Osteoblast (primary cell): ENCODE measurements at places on chromosomes 16 and 17. TPM values are rescaled to one million over a fixed set of nuclear protein-coding genes. Genes with fewer than 3 reads are reported as not detected.

PRKCB gene
- total RNA-seq, result under 0.01 TPM in 2 replicates

CFDP1 gene
- 37.7 and 41.3 TPM in 2 replicates for total RNA-seq

GPS2 gene
- total RNA-seq, result 46.9 and 48.1 TPM in 2 replicates

ANKFN1 gene
- 0.72 and 0.88 TPM in 2 replicates for total RNA-seq

CCL3 gene
- 0.29 and 0.36 TPM in 2 replicates for total RNA-seq

TUBG1 gene
- total RNA-seq, result 19.2 and 20.3 TPM in 2 replicates

TBC1D3K gene
- not detected in 2 replicates for total RNA-seq

CHRNB1 gene
- total RNA-seq, result 5.3 and 5.4 TPM in 2 replicates

ITGB3 gene
- total RNA-seq, result 31.5 and 39.8 TPM in 2 replicates

PPP1R27 gene
- not detected in 2 replicates for total RNA-seq

C17orf100 gene
- total RNA-seq, result 0.29 and 0.72 TPM in 2 replicates

TERB1 gene
- total RNA-seq, result 0.29 and 0.36 TPM in 2 replicates

- DNase-seq, result no peak
Measured at GRCh38 chr16:80417706-80418271, 123.0 kb upstream of the DYNLRB2 start.

DNA sequence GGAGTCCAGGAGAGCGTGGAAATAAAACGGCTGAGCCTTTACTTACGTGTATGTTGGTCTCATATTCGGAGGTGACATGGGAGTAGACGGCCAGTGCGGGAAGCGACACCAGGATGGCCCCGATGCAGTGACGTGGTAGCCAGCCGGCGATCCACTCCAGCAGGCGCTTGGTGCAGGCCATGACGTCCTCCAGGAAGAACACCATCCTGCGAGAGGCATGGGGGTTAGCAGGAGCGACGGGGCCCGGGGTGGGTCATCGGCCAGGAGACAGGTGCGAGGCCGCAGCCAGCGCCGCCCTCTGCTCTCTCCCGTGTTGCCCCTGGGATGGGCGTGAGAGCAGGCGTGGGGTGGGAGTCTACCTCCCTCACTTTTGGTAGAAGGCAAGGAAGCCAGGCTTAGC, 98.6 kb upstream of the CREBBP start:
- DNase-seq, result no peak

- no peak for DNase-seq
Measured at GRCh38 chr17:8955021-8955959, 10.2 kb downstream of the PIK3R5 start.

GRCh38 chr16:27474041-27474440, 72.1 kb downstream of the IL21R start:
- DNase-seq, result peak; percentile 46

DNA sequence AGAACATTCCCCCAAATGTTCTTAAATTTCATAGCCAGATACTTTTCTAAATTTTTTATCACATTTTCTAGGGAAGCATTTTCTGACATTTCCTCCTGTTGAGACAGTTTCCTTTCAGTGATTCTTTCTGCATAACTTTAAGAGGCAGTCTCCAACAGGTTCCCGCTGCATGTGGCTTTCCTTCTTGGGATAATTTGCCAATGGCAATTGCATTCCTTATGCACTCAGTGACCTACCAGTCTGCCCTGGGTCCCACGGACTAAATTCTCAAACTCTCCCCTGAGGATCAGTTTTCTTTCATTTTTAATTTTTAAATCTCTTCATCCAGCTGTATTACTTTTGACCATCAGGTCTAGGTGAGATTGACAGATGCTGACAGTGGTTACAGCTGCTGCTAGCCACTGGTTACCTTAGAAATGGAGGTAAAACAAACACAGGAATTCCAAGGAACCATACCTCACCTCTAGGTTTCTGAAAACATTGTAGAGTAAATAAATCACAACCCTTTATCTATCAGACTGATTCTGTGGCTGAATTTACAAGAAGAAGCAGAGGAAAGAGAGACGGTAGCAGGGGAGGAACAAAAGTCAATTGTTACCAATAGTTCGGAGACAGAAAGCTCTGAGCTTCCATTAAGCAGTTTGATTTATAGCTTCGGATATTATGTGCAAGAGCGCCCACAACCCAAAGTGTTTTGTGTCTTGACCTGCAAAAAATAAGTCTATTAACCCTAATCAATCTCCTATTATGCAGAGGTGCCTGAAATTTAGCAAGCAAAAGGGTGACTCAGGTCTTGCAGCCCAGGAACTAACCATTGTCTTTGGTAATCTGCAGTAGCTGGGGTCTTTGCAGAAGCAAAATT, 216.0 kb downstream of the PMP22 start:
- DNase-seq, result no peak

DNA sequence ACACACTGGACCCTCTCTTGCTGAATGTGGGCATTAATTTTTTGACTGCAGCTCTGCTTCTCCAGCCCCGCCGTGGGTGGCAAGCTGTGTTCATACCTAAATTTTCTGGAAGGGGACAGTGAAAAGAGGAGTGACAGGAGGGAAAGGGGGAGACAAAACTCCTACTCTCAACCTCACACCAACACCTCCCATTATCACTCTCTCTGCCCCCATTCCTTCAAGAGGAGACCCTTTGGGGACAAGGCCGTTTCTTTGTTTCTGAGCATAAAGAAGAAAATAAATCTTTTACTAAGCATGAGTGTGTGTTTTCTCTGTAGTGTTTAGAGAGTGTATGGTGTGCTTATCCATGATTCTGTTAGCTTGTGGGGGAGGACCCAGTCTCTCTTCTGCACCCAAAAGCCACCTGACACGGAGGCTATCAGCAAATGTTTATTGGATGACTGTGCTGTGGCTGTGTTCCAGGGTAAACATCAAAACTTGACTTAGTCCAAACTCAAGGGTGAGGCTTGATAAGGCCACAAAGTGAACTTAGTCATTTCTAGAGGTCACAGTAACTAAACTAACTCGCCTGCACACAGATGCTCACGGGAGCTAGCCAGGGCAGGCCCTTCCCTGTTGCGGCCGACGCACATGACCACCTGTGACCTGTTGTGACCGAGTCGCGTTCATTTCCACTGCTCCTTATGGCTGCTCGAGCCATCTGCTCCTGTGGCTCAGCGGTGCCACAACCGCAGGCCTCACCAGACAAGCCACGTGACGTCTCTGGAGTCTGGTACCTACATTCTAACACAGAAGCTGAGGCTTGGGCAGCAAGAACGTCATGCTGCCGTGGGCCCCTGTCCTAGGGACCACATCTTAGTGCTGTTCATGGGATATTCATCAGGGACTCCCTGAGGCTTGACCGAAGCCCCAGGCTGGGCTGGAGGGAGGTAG, 9.8 kb upstream of the MED11 start:
- peak; percentile 88 for DNase-seq

GRCh38 chr17:39651923-39652586, 13.1 kb upstream of the TCAP start:
- DNase-seq, result no peak

- no peak for DNase-seq
Measured at GRCh38 chr17:67248291-67248690, 3.3 kb upstream of the HELZ start.

GRCh38 chr17:18187821-18188761, 4.5 kb downstream of the ALKBH5 start:
- peak; percentile 94 for DNase-seq

DNA sequence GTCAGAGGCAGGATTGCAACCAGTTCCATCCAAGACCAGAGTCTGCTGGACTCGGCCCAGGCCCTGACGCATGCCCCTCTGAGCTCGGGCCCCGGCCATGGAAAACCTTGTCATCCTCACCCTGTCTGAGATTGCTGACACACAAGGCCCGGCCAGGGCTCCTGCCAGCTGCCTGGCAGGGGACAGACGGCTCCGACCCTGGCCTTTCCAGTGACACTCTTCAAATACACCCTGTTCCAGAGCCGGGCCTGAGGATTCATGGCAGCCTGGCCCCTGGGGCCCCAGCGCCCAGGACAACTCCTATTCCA, 3.2 kb upstream of the PABPN1L start:
- DNase-seq, result no peak

DNA sequence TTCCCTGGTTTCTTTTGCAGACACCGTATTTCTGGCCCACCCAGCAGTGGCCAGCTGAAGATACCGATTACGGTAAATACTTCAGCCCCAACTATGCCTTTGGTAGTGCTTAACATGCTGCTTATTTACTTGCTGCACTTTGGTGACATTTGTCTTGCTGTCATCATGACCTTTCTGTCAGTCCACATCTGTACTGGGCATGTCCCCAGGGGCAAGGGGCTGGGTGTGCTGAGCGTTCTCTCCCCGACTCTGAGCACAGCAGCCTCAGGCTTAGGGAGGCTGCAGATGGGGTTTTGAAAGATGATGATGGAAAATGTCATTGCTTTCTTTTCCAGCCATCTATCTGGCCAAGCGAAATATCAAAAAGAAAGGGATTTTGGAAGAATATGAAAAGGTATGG, 23.3 kb downstream of the RGS9 start:
- DNase-seq, result no peak

- no peak for DNase-seq
Measured at GRCh38 chr16:50741225-50741780, 583 bp upstream of the CYLD start.

GRCh38 chr17:52505601-52506000, 347.1 kb upstream of the CA10 start:
- no peak for DNase-seq

GRCh38 chr16:5041600-5042133, 7.9 kb upstream of the NAGPA start:
- peak; percentile 85 for DNase-seq

DNA sequence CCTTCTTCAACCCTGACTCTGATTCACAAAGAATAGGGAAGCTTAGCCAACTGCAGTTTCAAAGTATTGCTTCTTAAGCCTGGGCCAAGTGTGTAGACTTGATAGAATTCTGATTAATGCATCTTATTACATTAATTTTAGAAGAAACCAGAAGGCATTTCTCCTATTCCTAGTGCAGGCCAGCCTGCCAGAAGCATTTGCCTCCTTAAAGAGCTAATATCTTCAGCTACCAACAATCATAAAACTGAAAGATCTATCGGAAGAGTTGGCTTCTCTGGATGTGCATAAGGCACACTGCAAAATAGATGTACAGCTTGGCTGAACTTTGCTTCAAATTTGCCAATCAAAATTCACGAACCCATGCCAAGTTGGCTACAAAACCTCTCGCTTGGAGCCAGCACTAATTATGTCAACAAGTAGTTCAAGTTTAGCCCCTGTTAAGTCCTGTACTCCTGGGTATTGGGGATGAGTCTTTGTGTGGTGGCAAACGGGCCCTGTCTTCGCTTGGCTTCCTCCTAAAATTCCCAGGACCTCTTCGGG, 717.8 kb downstream of the WWOX start:
- no peak for DNase-seq

DNA sequence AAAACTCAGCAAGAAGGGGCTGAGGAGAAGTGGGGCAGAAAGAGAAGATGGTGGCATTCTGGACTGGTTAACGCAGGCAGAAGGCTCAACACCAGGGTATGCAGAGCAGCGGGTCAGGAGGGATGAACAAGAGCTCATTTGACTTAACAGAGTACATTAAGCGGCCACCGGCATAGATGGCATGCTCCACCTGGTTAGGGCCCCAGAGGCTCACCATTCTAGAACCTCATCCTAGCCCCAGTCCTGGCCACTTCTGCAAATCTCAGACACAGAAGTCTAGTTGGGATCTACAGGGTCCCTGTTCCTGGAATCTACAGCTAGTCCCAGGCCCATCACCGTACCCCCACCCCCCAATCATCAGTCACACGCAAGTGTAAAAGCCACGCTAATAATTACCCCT, 1.7 kb upstream of the MYO1C start:
- DNase-seq, result peak; percentile 87

- DNase-seq, result no peak
Measured at GRCh38 chr17:77826132-77826873, 132.2 kb upstream of the TNRC6C start.

GRCh38 chr17:20908313-20909267, 134.2 kb downstream of the USP22 start:
- peak; percentile 98 for DNase-seq

DNA sequence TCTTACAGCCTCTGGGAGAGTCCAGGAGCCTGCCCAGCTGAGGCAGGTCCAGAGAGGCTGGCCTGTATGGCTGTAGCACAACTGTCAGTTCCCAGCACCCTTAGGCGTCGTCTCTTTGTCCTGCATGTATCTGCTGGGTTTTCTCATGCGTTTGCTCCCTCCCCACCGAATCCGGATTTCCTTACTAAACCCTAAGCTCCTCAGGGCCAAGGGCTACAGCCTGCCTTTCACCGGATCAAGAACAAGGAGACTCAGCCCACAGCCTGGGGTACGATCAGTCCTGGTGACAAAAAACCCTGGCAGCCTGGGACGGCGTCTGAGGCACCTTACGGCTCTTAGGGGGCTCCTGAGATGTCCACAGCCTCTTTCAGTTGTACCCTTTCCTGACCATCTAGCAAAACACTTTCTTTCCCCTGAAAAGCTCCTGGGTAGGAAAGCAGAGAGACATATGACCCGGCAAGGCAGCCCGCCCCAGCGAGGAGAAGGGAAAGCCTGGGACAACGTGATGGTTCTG, 12.2 kb downstream of the HIC1 start:
- DNase-seq, result peak; percentile 26

GRCh38 chr17:73430848-73431247, 119.0 kb upstream of the CDC42EP4 start:
- no peak for DNase-seq

DNA sequence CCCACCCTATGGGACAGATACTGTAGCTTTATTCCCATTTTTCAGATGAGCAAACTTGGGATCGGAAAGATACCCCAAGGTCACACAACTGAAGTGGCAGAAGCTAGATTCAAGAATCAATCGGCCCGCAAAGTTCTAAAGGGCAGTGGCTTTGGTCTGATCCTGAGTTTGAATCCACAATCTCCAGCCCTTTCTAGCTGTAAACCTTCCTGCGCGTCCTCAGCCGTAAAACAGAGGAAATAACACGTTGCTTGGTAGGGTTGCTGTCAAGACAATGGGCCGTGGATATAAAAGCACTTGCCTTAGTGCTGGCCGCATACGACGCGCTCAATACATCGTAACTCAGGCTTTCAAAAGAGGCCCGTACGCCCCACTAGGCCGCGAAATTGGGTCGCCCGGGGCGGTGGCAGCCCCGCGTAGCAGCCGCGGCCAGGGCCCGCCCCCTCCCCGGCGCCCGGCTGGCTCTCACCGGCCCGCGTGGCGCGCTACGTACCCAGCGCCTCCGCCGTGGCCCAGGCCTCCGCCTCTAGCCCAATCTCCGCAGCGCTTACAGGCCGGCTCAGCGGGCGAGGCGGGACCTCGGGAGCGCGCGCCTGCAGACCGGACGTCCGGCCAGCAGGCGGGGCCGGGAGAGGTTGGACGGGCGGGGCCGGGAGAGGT, at the start of gene DCAKD:
DCAKD (minus strand) TSS at position 573 of the 660 bp plus-strand sequence. CDS start 16,747 bp downstream, outside the sequence.
- DNase-seq, result peak; percentile 99

- no peak for DNase-seq
Measured at GRCh38 chr16:9139965-9140364, 48.5 kb downstream of the HAPSTR1 start.

DNA sequence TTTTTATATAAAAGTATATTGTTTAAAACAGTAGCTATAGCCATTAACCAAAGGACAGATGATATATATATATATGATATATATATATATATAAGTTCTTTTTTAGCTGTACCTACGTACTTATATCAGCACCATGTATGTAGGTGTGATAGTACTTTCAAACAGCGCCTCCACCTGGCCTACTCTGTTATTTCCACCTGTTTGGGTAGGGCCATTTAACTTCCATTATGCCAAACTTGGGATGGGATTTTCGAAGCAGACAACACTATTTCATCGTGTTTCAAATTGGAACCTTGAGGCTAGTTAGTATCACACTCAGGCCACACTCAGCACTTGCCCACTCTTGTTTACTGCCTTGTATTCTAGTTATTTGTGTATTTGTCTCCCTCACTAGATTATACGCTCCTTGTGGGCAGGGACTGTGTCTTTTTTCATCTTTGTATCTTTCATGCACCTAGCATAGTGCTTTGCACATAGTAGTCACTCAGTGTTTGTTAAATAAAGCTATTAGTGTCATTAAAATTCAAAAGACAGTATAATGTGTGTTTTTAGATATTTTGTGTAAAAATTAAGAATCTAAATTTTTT, 11.8 kb upstream of the CLTC start:
- DNase-seq, result peak; percentile 11

GRCh38 chr17:79838522-79839274, 542 bp downstream of the CBX4 start:
- DNase-seq, result peak; percentile 97
